ENCODE measurements at places on chromosomes 1 and 21.

DNA sequence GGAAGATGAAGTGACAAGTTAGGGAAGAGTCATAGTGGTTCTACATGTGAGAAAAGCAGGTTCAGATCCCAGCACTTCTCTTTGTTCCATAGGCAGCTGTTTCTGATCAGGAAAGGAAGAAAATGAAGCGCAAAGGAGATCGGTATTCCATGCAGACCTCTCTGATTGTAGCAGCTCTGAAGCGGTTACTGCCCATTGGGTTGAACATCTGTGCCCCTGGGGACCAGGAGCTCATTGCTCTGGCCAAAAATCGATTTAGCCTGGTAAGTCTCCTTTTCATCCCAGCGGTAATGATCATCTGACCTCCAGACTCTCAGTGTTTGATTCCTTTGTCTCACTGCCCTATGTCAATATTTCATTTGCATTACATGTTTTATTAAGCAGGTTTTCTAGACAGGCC lies 173.6 kb downstream of the ZP4 start:
- no peak for DNase-seq

- no peak for DNase-seq
Observed at GRCh38 chr1:119490925-119491324, 16.1 kb upstream of the HSD3B1 start.

- DNase-seq = no peak
Observed at GRCh38 chr1:22089134-22089571, 36.6 kb downstream of the CDC42 start.

- DNase-seq = peak; percentile 52
Observed at GRCh38 chr1:145740269-145740668, 21.0 kb downstream of the CD160 start.

- DNase-seq = no peak
Observed at GRCh38 chr21:44372616-44373015, 19.2 kb downstream of the TRPM2 start.

DNA sequence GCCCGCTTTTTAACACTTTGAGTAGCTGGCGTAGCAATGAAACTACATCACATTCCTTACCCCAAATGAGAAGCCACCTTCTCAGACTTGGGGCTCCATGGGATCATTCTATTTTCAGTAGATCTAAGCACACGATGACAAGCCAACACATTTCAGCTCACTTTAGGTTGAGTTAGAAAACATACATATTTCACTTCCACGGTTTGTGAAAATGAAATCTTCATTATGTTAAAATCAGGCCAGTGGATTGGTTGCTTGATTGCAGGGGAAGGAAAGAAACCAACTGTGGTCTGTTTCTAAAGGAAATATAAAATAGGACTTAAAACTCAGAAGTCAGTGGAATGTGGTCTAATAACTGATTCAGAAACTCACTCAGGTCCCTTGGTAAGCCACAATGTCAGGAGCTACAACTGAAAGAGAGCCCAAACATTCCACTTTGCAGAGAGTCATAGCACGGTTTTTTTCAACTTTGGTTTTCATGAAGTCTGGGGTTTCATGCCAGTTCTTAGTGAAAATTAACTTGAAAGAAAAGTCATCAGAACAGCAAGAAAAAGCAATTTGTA lies 82.3 kb upstream of the TIAM1 start:
- no peak for DNase-seq

DNA sequence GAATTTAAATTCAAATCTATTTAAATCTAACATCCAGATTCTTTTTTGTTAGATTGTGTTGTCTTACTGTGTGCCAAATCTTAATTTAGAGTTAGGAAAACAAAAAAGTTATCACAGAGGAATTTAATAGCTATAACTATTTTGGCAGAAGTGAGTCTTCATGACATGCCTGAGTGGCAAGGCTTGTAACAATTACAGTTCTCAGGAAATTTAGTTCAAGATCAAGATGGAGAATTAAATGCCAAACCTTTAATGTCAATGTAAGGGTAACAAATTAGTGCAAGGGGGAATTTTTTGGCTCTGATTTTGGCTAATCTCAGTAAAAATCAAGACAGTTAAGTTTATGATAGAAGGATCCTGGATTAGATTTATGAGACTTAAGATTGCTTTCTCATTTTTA lies 58.4 kb downstream of the GDAP2 start:
- DNase-seq = no peak

DNA sequence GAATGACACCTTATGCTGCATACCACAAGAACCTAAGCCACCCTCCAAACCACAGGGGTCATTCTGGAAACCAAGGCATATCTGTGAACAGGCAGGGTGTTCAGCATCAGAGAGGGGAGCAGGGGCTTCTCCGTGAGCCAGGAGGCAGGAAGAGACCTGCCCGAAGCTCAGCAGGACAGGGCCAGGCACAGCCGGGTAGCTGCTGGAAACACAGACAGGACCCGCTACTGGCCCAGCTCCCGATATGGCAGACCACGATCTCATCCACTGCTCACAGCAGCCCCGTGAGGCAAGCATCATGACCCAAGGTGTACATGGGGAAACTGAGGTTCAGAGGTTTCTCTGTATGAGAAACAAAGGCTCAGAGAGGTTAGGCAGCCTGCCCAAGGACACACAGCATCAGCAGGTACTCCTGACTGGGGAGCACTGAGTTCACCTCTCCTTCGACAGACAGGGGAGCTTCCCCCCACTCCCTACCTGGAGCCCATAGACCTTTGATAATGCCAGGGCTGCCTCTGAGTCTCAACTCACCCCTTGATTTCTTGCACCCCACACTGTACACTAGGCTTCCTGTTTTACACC lies 317.7 kb downstream of the MATN1 start:
- DNase-seq = no peak

DNA sequence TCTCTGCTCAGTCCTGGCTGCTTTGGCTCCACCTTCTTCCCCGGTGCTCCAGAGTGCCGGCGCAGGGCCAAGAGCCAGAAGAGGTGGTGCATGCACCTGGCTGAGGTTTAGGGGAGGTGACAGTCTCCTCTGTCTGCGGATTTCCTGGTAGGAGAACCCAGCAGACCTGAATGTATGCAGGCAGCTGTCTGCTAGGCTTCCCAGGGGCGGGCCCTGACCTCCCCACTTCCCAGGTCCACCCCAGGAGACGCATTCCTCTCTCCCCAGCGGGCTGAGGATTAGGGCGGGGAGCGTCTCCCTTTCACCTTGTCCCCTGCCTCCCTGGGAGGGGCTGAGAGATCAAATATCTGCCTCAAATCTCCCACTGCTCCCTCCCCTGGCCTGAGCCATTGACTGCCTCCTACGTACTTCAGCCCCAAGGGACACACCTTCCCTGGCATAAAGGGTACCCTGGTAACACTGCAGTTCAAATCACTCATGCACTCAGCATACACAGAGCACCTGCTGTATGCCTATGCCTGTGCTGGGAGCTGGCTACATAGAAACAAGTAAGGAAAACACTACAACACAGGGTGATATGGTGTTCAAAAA lies 27.5 kb downstream of the DMBX1 start:
- no peak for DNase-seq

- DNase-seq = peak; percentile 50
Observed at GRCh38 chr1:56437959-56438358, 141.4 kb downstream of the PLPP3 start.

DNA sequence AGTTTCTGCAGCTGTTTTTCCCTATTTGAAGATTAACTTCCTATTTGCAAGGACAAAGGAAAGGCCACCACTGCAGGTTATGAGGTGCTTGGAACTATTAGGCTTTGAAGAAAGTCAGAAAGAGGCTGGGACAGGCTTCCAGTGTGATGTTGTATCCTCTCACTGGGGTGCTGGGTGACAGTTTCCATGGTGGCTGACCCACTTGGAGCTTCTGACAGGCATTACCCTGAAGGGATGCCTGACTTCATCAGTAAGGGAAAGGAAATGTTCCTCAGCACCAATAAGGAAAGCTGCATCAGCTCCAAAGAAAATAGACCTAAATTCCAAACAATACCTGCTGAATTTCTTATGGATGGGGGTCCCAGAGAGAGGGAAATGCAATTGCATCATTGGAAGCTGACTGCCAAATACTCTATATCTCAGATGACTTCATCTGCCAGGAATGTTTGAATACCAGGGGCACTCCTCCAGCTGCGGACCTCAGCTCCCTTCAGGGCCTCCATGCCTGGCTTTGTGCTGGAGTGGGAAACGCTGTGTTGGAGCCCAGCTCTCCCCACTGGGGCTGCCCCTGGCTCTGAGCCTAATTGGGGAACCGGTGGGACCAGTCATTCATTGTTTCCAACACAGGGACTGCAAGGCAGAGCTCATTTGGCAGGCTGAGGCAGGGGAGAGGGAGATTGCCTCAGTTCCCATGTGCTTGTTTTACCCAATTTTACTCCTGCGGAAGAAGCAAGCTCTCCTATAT lies 76.6 kb downstream of the RGL1 start:
- peak; percentile 72 for DNase-seq

DNA sequence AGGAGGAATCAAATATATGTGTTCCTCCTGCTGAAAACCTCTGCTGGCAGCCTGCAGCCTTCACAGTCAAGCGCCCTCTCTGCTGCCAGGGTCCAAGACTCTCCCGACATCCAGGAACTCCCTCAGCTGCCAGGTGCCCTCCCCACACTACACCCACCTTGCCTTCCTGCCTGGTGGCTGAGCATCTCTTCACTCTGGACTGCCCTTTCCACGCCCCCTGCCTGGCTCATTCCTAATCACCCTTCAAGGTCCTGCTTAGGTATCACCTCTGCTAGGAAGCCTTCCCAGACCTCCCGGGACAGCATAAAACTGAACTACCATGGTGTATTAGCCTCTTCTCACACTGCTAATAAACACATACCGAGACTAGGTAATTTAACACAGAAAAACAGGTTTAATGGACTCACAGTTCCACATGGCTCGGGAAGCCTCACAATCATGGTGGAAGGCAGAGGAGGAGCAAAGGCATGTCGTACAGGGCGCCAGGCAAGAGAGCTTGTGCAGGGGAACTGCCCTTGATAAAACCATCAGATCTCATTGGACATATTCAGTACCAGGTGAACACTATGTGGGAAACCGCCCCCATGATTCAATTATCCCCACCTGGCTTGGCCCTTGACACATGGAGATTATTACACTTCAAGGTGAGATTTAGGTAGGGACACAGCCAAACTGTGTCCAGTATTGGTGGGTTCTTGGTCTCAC lies 15.3 kb downstream of the LDLRAD1 start:
- no peak for DNase-seq

DNA sequence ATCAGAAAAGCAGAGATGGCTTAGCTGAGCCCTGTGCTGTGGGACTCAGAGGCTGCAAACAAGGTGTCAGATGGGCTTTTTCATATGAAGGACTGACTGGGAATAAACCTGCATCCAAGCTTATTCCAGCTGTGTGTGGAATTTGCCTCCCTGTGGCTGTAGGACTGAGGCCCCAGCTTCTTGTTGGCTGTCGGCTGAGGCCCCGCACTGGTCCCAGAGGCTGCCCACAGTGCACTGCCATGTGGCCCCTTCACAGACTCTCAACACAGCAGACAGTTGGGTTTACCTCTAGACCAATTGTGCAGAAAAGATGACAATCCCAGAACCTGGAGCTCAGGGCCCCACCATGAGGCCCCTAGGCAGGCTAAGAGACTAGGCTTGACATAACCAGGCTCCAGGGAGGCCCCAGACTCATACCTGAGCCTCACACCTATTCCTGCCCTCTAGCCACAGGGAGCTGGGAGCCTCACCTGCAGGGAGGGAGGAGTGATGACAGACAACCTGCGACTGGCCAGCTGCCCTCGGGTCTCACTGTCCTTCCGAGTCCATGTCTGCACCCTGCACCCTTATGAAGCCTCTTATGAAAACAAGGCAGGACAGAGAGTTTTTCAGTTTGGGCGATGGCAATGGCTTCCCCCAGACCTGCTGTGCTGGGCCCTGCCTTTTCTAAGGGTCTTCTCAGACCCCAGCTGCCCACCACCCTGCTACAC lies 615.5 kb downstream of the NPHP4 start:
- no peak for DNase-seq

- DNase-seq = no peak
Observed at GRCh38 chr1:54474310-54475251, 68.4 kb upstream of the SSBP3 start.

DNA sequence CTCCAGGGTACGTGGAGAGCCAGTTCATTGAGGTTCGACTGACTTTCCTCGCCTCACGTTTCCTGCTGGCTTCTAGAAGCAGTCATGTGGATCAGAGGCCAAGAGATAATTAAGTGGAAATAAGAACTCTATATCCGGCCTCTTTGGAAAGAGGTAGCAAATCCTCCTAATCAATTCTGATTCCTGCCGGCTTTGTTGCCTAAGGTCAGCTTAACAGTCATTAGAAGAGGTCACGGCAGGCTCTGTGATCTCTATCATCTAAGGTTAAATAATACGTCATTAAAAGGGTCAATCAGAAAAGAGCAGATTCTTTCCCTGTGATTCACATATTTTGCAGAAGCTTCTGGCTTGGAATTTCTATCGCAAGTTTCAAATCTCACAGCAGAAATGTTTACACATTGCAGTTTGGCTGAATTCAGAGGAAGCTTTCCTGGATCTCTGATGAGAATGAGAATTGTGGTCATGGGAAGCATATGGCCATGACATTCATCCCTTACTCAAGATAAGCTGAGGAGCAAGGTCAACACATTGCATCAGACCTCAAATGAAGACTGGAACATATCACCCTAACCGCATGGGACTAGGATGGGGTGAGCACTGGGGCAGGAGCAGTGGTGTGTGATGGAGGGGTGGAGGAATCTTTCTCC lies 189.4 kb downstream of the PBX1 start:
- DNase-seq = peak; percentile 100
